GM12878 (cell line): ENCODE measurements at places on chromosomes 7 and 10. TPM values are rescaled to one million over a fixed set of nuclear protein-coding genes. Genes with fewer than 3 reads are reported as not detected.

GRCh38 chr7:30347226-30348082 is 63.1 kb downstream of the ZNRF2 start:
- DNase-seq = no peak

DNA sequence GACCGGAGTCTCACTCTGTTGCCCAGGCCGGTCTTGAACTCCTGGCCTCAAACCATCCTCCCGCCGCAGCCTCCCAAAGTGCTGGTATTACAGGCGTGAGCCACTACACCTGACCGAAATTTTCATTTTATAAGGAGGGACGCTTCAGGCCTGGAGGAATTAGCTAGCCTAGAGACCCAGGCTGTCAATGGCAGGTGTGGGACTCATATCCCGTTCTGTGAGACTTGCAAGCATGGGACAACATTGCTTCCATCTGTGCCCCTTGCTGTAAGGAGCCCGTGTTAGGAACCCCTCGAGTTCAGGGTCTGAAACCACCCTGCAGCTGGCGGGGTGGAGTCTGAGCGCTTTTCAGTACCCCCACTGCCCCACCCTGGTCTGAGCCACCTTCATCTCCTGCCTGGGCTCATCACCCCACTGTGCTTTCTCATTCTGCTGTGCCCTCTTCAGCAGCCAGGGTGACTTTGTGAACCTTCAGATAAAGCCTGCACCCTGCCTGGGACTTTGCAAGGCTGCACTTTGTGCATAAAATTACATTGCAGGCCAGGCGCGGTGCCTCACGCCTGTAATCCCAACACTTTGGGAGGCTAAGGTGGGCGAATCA is 1.3 kb upstream of the DAGLB start:
- no peak for DNase-seq

The SERPINE1 gene
- polyA plus RNA-seq = 0.83 and 1.1 TPM in 2 replicates

The EBLN1 gene
- not detected in 2 replicates for polyA plus RNA-seq

The OR2A42 gene
- 0.12 and 0.42 TPM in 2 replicates for polyA plus RNA-seq

DNA sequence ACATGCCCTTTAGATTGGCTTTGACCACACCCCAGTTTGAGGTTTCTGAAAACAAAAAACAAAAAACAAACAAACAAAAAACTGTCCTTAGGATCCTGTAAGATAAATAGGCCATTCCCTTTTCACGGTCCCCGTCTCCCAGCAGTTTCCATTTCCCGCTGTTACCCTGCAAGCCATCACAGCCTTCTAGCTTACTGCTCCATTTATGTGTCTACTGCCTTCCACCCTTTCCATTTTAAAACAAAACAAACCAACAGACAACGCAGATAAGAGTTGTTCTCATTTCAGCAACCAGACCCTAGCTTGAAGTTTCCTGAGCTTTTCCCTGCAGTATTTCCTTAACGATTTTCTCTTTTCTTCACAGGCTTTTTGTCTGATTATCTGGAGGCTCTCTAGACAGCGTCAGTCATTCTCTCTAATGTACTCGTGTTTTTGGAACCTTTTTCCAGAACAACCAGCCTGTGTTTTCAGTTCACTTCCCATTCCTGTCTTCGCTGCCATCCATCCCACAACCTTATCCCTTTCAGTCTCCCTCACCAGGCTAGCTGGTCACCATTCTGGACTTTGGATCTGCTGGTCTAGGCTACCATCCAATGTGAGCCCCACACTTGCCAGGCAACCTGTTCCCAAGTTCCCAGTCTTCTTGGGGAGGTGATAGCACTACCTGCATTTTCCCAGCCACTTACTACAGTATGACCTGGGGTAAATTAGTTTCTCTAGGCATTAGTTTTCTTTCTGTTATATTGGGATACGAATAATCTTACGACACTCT is 317.3 kb upstream of the FZD1 start:
- no peak for DNase-seq

GRCh38 chr10:130459011-130459410 is 322.8 kb downstream of the GLRX3 start:
- no peak for DNase-seq
